ENCODE measurements at places on chromosomes 4 and X. TPM values are rescaled to one million over a fixed set of nuclear protein-coding genes. Genes with fewer than 3 reads are reported as not detected.

Gene GPRIN3
- total RNA-seq, result 13.2 TPM

Gene SSX2
- not detected for total RNA-seq

Gene CT45A10
- not detected for total RNA-seq

Gene MAGEA2
- not detected for total RNA-seq

Gene NAA10
- 79.2 TPM for total RNA-seq

Gene SASH3
- total RNA-seq, result 6.6 TPM

Gene TSR2
- 21.9 TPM for total RNA-seq

Gene CFI
- 15.8 TPM for total RNA-seq

- DNase-seq, result no peak
These were observed 960.5 kb upstream of the IGFBP7 start for GRCh38 chr4:58070726-58071125.

DNA sequence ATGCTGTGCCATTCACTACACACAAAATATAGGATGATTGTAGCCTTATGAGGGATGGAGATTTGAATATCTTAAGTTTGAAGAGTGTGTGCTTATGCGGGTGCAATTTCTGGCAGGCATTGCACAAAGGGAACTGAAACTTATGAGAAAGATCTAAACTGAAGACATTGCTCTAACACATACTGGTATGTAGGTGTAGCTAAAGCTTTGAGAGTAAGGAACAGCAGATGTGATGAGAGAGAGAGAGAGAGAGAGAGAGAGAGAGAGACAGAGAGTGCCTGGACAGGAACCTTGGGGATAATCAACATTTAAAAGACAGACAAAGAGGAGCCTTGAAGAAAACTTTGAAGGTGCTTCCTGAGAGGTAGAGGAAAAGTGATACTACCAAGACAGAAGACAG is 379.7 kb downstream of the SPRY1 start:
- DNase-seq, result no peak

DNA sequence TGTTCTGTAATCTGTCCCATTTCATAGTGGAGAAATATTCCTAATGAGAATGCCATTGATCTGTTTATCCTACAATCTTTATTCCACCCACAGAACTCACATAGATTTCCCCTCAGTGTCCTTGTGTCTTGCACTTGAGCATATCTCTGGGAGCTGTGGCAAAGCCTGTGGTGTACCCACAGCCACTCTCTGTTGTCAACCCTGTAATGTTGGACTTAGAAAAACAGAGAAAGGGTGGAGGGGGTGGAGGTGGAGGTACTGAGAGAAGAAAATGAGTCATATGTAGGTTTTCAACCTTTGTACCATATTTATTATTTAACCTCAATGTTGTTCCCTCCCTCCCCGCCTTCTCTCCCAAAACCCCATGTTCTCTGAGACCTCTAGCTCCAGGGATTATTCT is 46.9 kb upstream of the TLL1 start:
- no peak for DNase-seq

DNA sequence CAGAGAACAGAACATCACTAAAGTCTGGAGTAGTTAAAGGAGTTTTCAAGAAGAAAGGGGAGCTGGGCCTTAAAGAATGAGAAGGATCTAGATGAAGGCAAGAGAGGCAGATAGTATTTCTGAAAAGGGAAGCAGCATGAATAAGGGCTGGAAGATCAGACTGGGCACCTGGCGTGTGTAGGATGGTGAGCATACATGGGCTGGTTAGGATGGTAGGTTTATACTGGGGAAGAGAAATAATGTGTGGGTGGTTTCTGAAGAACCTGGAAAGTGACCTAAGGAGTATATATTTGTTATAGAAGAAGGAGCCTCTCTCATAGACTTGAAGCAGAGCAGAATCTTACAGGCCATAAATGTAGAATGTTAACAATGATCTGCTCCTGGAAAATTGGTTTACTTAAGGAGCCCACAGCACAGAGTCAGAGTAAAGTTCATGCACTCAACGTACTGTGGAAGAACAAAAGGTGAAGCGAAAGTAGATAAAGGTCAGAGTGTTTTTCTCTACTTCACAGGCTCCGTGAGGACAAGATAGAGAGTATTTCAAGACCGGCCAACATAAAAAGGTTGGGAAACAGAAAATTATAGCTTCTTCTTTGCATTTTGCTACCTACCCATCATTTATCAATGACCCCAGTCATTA is 35.8 kb downstream of the MBNL3 start:
- no peak for DNase-seq

- DNase-seq, result no peak
These were observed 119.9 kb upstream of the HS3ST1 start for GRCh38 chr4:11548597-11549082.

DNA sequence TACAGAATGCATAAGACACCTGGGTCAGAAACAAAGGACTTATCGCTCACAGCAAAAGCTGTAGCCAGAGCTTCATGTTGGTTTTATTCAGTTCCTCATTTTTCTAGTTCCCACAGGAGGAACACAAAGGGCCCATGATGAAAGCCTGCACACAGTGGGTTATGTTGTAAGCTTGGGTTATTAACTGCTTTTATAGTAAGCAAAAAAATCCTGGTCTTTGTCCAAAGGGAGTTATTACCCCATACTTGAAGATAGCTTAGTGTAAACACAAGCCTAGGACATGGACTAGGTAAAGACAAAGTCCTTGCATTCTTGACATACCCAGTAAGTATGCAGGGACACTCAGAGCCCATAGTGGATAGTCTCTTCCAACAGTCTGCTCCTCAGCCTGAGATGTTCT is 11.7 kb downstream of the BBS12 start:
- peak; percentile 28 for DNase-seq

DNA sequence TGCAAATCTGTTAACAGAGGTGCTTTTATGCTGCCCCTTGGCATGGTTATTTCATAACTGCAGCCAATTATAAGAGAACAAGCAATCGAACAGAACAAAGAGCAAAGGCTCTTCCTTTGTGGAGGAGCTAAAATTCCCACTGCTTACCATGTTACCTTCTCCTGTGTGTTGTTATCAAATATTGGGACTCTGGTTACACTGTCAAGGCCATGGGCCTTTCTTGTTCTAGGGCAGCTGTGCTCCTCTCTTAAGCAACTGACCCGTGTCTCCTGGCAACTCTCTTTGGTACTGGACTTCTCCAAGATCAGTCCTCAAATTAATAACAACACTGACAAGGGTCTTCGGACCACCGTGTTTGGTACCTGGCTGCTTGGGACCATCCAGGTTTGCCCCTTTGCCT is 12.1 kb upstream of the OPN1LW start:
- no peak for DNase-seq

DNA sequence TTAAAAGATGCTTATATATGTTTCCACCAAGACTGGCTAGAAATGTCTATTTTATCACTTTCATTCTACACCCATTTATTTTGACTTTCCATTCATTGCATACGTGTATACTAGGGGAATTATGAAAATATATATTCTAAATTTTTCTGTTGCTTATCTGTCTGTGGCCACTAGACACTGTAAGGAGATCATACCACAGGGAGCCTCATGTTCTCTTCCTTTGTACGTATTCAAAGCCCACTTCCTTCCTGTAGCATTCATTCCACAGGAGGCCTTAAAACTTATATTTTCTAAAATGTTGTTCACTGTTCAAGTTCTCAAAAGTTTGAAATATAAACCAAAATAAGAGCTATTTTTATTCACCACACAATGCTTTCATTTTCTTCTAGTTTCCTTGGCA is 1848.9 kb upstream of the TENM3 start:
- no peak for DNase-seq

- DNase-seq, result no peak
These were observed 57.7 kb upstream of the TENM3 start for GRCh38 chr4:182185491-182185890.
